ENCODE measurements at places on chromosomes 6 and 20.

DNA sequence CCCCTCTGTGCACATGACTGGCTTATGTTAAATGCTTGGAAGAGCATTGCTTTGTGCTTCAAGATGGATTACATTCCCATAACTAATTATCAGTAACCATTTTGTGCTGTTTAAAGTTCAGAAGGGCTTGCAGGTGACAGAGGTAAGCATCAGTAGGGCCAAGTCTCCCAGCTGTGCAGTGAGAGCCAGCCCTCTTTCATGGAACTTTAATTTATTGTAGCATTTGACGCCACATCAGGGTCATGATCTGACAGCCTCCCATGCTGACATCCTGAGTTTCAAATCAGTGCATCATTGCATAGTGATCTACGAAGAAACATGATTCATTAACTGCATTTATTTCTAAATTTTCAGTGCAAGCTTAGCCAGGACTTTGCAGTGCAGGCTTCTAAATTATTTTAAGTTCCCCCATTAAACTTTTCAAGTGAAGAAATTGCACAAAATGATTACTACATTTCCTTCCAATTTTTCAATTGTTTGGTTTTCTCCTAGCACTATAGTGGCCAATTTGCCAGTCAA is 380.9 kb downstream of the UTRN start:
- DNase-seq, result no peak

- no peak for DNase-seq
These were observed 89.4 kb upstream of the OPRM1 start for GRCh38 chr6:153949616-153950015.

DNA sequence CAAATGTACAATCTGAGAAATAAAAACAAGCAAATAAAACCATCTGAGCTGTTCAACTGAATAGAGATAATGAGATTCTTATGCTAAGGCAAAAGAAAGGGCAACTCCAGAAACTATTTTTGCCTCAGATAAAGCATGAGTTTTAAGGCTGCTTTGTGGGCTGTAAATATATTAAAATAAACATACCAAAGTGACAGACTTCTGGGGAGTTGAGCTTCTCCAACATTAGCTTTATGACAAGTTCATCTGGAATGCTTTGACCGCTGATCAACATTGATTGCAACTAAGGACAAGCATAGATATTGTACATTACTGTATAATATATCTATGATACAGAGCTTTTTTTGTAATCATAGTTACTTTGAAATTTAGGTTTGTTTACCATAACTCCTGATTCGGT is 19.3 kb downstream of the AK9 start:
- DNase-seq, result no peak

GRCh38 chr6:35443341-35444030 is 8.7 kb upstream of the FANCE start:
- DNase-seq, result no peak

GRCh38 chr6:149246691-149247384 is 70.7 kb upstream of the TAB2 start:
- no peak for DNase-seq

- DNase-seq, result no peak
These were observed 232.9 kb downstream of the SAMD5 start for GRCh38 chr6:147741389-147741788.

GRCh38 chr20:57795977-57796560 is 86.3 kb upstream of the PMEPA1 start:
- DNase-seq, result no peak

DNA sequence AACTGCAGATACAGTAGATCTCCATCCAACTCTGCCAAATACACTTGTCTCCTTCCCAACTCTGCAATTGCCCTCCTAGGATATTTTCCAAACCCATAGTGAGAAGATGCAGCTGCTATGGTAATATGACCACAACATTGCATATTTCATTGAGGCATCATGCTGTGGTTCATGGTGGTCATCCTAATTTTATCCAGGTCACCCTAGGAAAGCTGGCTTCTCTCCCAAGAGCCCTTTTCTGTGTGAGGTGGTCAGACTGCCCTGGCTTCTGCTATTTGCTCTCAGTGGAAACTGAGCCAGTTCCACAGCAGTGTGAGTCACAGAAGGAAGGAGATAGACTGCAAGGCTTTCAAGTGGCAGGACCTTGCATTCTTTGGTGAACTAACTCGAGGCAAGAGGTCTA is 5.5 kb downstream of the OGFRL1 start:
- no peak for DNase-seq

DNA sequence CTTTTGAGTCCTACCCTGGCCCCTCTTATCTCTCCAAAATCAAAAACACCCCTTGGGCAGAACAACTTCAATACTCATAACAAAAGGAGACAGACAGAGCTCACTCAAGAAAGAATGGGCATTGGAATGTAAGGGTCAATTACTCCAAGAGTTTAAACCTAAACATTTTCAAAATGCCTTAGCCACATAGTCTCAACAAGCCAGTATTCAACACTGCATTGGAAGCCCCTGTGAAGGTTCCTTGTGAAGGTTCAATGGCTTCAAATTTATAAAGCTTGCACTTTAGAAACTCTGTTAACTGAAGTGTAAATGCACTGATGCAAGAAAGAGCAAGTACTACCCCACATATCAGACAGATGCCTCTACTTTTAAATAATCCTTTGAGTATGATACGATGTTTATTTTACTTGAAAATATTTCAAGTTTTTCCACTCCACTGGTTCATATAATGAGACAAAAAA is 139.1 kb upstream of the LAMP5 start:
- no peak for DNase-seq

GRCh38 chr6:72787391-72788031 is 165.6 kb downstream of the KCNQ5 start:
- no peak for DNase-seq

DNA sequence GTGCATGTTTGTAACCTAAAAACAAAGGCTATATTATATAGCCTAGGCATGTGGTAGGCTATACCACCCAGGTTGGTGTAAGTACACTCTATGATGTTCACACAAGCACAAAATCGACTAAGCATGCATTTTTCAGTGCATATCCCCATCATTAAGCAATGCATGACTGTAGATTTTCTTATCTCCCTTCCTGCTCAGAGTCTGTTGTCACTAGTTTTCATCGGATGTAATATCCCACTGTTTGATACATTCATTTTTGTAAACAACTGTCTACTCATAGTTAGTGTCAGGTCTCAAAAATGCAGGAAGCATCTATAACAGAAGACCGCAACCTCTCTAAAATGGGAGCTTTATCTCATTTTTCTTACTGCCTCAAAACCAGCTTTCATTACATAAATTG is 70.7 kb downstream of the GFRAL start:
- DNase-seq, result no peak

DNA sequence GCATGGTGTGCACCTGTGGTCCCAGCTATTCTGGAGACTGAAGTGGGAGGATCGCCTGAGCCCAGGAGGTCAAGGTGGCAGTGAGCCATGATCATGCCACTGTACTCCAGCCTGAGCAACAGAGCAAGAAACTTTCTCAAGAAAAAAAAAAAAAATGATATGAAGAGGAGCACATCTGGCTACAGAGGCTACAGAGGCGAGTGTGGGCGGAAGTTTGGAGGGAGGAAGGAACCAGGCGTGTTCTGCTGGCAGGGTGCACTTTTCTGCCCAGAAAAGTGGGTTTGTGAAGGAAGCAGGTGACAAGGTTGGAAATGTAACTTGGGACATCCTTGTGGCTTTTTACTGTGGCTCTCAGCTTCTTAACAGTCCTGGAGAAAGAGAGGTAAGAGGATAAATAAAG is 96.7 kb downstream of the SNX5 start:
- DNase-seq, result no peak

- DNase-seq, result no peak
These were observed 169.5 kb upstream of the SNX9 start for GRCh38 chr6:157653521-157653920.

- DNase-seq, result no peak
These were observed 64.0 kb downstream of the KIF13A start for GRCh38 chr6:17923401-17923863.

- no peak for DNase-seq
These were observed 2.4 kb upstream of the BPIFA2 start for GRCh38 chr20:33165416-33166055.

GRCh38 chr20:32991383-32991782 is 12.8 kb downstream of the SUN5 start:
- no peak for DNase-seq

DNA sequence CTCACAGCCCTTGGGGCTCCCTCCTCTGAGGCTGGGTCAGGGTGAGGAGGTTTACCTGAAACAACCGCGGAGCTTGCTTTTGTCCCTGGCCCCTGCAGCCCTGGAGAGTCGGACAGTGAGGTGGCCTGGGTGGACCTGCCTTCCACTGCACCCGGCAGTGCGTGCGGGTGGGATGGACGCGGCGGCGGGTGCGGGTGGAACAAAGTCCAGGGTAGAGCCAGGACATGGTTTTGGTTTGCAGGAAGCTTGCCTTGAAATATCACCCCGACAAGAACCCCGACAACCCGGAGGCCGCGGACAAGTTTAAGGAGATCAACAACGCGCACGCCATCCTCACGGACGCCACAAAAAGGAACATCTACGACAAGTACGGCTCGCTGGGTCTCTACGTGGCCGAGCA is 27.1 kb downstream of the UCKL1 start:
- no peak for DNase-seq

GRCh38 chr20:64222851-64223525 is 32.6 kb upstream of the PCMTD2 start:
- DNase-seq, result no peak

All from NCI-H1092 (cell line).